CD4-positive, alpha-beta T cell treated with Interleukin-6 at 100 ng/mL for 8 hours (primary cell): ENCODE measurements at places on chromosomes 4 and X.
A peak's percentile ranks its signal among the peaks of the same experiment; 100 is the strongest.

DNA sequence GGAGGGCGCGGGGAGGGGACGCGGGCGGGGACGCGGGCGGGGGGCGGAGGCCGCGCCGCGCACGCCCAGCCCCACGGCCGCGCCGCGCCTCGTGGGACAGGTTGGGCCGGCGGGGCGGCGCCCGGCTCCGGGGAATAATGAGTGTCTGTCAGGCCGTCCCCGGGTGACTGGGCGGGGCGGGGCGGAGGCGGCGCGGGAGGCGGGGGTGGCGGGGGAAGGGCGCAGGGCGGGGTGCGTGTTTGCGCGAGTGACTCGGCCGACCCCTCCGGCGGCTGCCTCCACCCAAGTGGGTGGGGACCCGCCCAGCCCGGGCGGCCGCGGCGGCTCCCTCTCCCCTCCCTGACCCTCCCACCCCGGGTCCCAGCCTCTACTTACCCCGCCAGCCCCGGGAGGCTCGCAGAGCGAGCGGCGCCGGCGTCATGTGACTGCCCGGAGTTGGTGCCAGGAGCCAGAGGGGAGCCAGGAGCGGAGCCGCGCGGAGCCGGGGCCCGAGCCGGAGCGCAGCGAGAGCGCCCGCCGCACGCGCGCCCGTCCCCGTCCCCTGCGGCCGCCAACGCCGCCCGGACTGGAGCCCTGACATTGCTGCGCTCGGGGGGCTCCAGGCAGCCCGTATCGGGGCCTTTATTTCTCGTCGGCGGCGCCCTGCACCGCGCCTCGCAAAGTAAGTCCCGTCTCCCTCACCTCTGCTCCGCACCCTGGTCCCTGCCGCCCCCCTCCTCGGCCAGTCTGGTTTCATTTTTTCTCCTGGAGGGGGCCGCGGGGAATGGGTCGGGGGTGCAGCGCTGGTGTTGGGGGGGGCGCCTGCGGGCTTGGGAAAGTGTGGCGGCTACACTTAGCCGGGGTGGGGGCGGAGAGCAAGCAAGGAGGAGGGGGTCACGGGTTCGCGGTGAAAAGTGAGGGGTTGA is at the start of gene KLF3:
KLF3 (plus strand) TSS at position 399 of the 905 bp plus-strand sequence. CDS start 16,427 bp downstream, outside the sequence.
- peak; percentile 96 for DNase-seq

GRCh38 chr4:110620691-110621327 is 2.1 kb downstream of the PITX2 start:
- no peak for DNase-seq

DNA sequence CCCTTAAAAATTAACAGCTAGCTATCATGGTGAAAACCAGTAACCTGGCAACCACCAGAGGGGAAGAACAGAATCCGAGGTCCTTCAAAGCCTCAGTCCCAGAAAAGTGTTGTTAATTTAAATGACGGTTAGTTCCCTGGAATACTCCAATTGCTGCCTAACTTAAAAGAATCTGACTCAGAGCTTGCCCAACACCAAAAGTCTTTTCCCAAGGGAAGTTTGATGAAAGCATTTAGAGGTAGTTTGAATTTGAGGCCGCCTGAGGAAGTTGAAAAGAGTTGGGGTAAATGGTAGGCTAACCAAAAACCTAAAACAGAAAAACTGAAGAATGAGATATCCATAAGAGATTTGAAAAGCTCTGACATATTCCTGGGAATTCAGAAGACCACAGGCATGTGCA is 46.6 kb downstream of the IL13RA2 start:
- no peak for DNase-seq

DNA sequence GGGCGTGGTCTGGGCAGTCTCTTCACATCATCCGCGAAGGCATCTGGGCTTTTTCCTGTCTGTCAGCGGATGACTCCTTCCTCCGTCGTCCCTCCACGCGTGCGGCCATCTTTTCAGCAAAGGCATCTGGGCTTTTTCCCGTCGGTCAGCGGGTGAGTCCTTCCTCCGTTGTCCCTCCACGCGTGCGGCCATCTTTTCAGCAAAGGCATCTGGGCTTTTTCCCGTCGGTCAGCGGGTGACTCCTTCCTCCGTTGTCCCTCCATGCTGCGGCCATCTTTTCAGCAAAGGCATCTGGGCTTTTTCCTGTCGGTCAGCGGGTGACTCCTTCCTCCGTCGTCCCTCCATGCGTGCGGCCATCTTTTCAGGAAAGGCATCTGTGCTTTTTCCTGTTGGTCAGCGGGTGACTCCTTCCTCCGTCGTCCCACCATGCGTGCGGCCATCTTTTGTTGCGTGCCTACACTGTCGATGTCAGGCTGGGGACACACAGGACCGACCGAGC is 12.3 kb upstream of the TMEM271 start:
- DNase-seq: no peak

DNA sequence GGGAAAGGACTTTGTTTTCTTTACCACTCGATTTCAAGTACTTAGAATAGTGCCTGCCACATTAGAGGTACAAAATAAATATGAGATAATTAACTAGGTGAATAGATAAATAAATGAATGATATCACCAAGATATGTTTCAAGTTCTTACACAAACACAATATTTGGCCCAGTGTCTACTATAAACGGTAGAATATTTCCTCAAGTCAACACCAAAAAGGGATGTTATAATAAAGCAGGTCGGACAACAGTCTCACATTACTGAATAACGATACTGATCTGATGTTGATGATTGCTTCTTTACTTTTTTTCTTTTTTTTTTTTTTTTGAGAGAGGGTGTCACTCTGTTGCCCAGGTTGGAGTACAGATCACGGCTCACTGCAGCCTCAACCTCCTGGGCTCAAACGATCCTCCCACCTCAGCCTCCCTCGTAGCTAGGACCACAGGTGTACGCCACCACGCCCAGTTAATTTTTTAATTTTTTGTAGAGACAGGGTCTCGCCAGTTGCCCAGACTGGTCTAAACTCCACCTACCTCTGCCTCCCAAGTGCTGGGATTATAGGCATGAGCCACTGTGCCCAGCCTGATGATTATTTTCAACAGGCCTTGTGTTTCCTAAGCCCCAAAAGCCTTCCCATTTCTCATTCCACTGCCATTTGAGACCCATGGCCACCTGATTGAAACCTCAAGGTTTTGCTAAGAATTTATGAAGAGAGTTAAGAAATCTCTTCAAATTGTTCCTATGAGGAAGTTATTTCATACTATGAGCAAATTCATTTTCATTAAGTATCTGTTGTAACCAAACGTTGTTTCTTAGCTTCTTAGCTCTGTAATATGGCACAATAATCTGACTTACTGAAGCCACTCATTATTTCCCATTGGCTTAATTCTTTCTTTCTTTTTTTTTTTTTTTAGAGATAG is 2.3 kb downstream of the MANBA start:
- no peak for DNase-seq

GRCh38 chr4:14379183-14379582 is 623.1 kb upstream of the CPEB2 start:
- DNase-seq: no peak

DNA sequence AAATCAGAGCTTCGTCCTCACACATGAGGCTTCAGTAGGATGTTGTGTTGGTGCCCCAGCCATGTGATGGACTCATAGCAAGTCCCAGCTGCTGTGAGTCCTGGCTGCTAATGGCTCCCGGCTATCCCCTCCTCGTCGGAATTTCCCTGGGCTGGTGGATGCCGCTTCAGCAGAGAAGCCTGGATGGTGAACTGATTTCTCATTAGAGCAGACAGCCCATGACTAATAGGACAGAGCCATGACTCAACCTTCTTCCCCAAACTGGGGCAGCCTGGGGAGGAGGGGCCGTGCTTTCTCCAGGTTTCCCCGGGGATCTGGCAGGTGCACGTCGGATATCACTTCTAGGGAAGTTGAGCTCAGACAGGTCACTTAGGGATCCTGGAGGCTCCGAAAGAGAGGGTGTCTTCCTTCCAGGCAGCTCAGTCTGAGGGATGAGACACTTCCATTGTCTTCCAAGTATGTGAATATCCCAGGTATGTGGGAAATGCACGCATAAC is 112.7 kb downstream of the ASMT start:
- DNase-seq: no peak

GRCh38 chr4:102169345-102169744 is 175.9 kb downstream of the SLC39A8 start:
- DNase-seq: no peak

- DNase-seq: no peak
Measured at GRCh38 chr4:152635851-152636250, 43.9 kb downstream of the TMEM154 start.

- DNase-seq: no peak
Measured at GRCh38 chrX:104918122-104918521, 302.4 kb downstream of the TEX13A start.

GRCh38 chr4:188550296-188550695 is 411.1 kb downstream of the TRIML1 start:
- DNase-seq: no peak

DNA sequence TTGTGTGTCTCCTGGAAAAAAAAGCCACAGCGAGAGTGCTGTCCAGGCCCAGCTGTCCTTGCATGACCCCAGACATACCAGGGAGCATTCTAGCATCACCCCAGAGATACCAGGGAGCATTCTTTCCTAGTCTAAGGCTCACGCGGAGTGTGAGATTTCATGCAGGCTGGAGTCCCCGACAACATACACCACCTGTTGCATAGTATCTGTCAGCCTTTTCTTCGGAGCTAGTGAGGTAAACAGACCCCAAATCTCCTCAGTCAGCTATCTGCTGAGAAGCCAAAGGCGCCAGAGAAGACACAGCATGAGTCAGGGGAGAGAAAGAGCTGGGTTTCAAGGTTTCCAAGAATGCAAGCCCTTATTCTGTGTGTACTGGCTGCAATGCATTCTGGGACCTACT is 23.1 kb upstream of the ZXDA start:
- no peak for DNase-seq

- no peak for DNase-seq
Measured at GRCh38 chrX:9482837-9483236, 18.0 kb downstream of the TBL1X start.

DNA sequence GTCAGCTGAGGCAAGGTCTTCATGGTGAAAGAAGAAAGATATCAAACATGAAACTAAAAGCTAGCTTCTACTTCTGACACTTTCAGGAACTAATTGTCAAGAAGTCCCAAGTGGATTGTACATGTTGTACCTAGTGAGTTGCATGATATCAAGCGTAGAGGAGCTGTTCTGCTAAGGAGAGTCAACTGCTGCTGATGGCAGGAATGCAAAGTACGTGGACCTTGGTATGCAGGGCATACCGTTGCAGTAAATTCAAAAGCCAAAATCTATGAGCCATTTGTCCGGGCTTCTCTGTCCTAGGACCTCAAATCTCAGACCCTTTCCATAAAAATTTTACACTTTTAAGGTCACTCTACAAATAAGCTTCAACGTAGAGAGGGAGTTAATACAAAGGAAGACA is 446.2 kb downstream of the KCTD8 start:
- no peak for DNase-seq

DNA sequence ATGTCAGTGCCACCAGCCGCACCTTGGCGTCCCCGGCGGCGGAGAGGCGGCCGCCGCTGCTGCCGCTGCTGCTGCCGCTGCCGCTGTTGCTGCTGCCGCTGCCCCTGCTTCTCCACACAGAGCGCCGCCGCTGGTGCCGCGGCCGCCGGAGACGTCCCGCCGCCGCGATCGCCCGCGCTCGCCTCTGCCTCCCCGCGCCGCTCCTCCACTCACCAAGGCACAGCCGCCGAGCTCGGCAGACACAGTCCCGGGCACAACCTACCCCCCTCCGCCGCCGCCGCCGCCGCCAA is at the start of gene PPP3CA:
PPP3CA (minus strand) TSS at position 260 of the 290 bp plus-strand sequence.
- DNase-seq: no peak

DNA sequence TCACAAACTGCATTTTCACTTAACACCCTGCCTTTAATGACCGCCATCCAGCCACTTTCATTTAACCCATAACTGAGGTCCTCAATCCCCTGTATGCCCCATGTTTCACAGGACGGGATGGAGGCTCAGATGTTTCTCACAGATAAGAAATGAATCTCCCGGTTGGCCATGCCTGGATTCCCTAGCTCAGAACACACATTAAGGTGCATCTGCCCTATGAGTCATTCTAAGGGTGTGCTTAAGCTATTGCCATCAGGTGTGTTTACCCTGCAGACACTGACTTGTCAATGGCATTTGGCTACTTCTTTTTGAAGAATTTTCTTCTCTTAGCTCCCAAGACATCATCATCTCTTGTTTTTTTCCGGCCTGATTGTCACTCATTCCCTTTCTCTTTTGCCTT is 222.6 kb upstream of the SMIM31 start:
- DNase-seq: no peak

DNA sequence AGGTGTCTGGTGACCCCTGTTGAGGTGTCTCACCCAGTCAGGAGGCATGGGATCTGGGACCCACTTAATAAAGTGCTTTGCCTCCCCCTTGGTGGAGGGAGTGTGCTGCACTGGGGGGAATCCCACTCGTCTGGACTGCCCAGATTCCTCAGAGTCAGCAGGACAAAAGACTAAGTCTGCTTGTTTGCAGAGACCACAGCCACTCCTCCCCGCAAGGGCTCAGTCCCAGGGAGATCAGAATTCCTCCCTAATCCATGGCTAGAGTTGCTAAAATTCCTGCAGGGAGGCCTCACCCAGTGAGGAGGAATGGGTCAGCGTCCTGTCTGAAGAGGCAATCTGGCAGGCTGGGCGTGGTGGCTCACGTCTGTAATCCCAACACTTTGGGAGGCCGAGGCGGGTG is 442.2 kb downstream of the PABPC4L start:
- no peak for DNase-seq

- no peak for DNase-seq
Measured at GRCh38 chrX:15391850-15392249, 7.6 kb upstream of the VEGFD start.

- DNase-seq: no peak
Measured at GRCh38 chr4:40453912-40454311, 118.8 kb downstream of the CHRNA9 start.

DNA sequence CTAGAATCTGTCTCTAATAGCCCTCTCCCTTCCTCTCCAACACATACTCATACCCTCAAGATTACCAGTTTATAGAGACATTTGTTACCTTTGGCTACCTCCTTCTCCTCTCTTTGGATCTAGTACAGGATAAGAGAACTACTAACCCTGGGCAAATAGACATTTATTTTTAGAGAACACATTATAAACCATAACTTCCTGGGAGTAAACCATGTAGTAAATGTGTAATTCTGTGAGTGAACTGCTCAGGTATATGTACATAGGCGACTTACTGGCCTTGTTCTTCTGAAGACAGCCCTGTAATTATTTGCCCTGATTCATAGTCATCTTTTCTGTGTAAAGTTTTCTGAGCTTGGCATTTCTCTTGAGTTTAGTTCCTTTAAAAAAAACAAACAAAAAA is 94.2 kb downstream of the KDM6A start:
- DNase-seq: no peak

DNA sequence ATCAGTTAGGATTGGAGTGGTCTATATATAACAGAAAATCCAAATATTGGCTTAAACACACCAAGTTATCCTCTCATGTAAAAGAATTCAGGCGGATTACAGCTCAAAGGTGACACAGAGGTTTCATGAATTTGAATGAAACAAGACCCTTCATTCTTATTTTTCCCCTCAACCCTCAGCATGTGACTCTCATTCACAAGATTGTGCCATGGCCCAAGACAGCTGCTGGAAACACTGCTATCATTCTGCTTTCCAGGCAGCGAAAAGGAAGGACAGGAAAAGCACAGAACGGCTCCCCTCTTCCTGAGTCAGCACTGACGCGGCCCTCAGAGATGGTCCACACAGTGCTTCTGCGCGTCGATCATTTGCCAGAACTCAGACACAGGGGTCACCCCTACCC is 891.0 kb upstream of the FRG1 start:
- DNase-seq: no peak

GRCh38 chr4:120617171-120617570 is 305.4 kb downstream of the PRDM5 start:
- DNase-seq: no peak
